Ovary (tissue), 10 donors: ENCODE measurements at places on chromosomes 6 and 20. TPM values are rescaled to one million over a fixed set of nuclear protein-coding genes. Genes with fewer than 3 reads are reported as not detected.
A peak's percentile ranks its signal among the peaks of the same experiment; 100 is the strongest.

The GRM4 gene
- total RNA-seq, result not detected

DNA sequence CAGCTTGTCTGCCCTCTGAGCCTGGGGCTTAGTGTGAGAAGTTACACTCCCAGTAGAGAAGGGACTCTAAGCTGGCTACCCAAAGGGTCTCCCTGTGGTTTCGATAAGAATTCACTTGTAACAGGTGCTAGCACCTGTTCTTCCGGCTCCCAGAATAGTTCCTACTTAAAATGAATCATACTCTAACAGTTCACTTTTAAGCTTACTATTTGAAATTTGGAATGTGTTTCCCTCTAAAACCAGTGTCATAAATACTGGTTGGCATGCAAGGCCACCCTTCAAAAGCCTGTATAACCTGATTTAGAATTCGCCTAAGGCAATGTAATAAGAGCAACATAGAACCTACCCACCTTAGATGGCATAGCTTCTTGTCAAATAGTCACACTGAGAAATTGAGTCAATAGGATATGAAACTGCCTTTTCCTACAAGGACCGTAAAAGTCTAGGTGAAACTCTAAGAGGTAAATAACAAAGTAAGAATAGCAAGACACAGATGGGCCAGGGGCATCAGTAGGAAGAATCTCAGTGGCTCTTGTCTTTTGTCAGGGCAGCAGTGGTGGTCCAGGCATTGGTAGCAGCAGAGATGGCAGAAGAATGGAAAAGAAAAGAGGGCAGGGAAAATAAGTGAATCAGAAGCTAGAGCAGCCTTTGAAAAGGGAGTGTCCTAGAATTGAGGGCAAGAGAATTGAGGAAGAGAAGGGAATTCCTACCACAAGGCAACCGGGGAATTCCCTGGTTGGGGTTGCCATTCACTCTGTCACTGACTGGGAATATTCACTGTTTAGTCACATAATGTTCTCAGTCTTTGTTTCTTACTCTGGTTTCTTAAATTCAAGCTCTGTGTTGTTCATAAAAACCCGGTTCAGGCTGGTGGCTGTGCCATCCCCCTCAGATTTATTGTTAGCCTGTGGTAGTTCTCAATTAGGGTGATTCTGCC, 91.5 kb downstream of the HIVEP2 start:
- peaks cover 10% of the 10 kb centered on the region for H3K4me1 ChIP-seq
- no peak overlapping the region for H3K27ac ChIP-seq
- DNase-seq, result no peak
- no peaks in the 10 kb centered on the region for H3K36me3 ChIP-seq

The CCDC28A gene
- total RNA-seq, result 23.9 TPM

- H3K27ac ChIP-seq, result no peak overlapping the region
- H3K4me3 ChIP-seq, result no peak overlapping the region
- peak; percentile 54 for DNase-seq
- H3K27me3 ChIP-seq, result no peaks in the 10 kb centered on the region
- peaks cover 9% of the 10 kb centered on the region for H3K4me1 ChIP-seq
Measured at GRCh38 chr6:170247178-170247701, 43.6 kb downstream of the DLL1 start.

The HEBP2 gene
- total RNA-seq, result 44.3 TPM

- DNase-seq, result no peak
- no peak overlapping the region for H3K27ac ChIP-seq
- no peaks in the 10 kb centered on the region for H3K36me3 ChIP-seq
- peaks cover 5% of the 10 kb centered on the region for H3K4me1 ChIP-seq
- H3K27me3 ChIP-seq, result no peaks in the 10 kb centered on the region
- H3K4me3 ChIP-seq, result no peak overlapping the region
Measured at GRCh38 chr20:44314870-44315269, 3.9 kb upstream of the FITM2 start.

DNA sequence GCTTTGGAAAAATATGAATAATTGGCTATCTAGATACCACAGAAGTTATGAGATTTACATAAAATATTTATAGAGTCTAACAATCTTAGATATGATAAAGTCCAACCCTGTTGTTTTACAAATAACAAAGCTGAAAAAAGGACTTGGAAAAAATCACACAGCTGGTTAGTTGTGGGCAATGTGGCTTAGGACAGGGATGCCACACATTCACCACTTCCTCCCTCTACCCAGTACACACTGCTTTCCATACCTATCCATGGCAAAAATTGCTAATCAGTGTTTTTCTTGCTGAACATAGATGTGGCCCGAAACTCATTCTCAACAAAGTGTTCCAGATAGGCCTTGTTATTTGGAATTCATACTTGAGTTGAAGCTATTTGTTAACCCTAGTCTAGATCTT, 147.3 kb upstream of the BMP5 start:
- H3K4me1 ChIP-seq, result no peaks in the 10 kb centered on the region
- no peak overlapping the region for H3K27ac ChIP-seq
- H3K4me3 ChIP-seq, result no peak overlapping the region

GRCh38 chr6:29948277-29948676, 5.9 kb downstream of the HLA-A start:
- H3K36me3 ChIP-seq, result no peaks in the 10 kb centered on the region
- H3K4me1 ChIP-seq, result peaks cover 5% of the 10 kb centered on the region
- H3K4me3 ChIP-seq, result no peak overlapping the region

DNA sequence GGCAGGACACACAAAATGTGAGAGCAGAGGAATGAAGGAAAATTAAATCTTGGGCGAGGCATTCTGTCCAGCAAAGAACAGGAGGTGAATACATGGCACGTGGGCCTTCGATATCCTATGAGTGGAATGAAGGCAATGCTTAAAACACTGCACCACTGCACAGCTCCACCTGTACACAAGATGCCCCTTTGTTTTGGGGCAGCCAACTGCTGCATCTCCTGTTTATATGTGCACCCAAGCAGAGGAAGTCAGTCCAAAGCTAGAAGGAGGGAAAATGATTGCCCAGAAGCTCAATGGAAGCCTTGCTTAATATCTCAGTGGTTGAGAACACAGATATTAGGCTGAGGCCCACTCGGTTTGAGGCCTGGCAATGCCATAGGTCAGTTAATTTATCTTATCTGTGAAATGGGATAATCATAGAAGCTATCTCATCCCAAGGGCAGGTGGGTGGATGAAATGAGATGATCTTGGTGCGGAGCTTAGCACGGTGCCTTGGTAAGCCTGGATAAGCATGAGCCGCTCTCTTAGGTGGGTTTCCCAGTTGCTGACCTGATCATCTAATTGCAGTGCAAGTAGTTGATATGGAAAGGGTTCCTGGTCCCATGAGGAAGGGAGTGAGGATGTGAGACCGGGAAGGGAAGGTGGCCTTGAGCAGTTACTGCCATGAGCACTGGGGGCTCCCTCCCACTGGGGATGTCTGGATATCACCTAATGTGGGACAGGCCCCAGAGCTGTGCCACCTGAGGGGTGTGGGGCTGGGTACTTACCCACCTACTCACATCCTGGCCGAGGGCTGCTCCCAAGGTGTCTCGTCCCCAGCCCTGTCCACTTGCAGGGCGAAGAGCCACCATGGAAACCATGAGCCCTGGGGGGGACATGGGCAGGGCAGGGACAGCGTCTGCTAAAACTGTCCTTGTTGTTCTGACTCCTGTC, 9.9 kb downstream of the BANF2 start:
- H3K36me3 ChIP-seq, result no peaks in the 10 kb centered on the region
- H3K4me1 ChIP-seq, result peaks cover 7% of the 10 kb centered on the region
- DNase-seq, result no peak
- no peaks in the 10 kb centered on the region for H3K27me3 ChIP-seq
- H3K4me3 ChIP-seq, result no peak overlapping the region
- H3K27ac ChIP-seq, result no peak overlapping the region

The CALHM6 gene
- total RNA-seq, result 3.0 TPM

- H3K27me3 ChIP-seq, result no peaks in the 10 kb centered on the region
- H3K27ac ChIP-seq, result no peak overlapping the region
- H3K4me3 ChIP-seq, result no peak overlapping the region
- no peaks in the 10 kb centered on the region for H3K36me3 ChIP-seq
- H3K4me1 ChIP-seq, result peaks cover 2% of the 10 kb centered on the region
Measured at GRCh38 chr6:111721753-111722154, 116.1 kb upstream of the TRAF3IP2 start.

The BPIFA1 gene
- not detected for total RNA-seq

- no peak overlapping the region for H3K4me3 ChIP-seq
- no peak for DNase-seq
- H3K4me1 ChIP-seq, result no peaks in the 10 kb centered on the region
- H3K27me3 ChIP-seq, result no peaks in the 10 kb centered on the region
- H3K36me3 ChIP-seq, result no peaks in the 10 kb centered on the region
Measured at GRCh38 chr20:7146552-7147219, 379.2 kb downstream of the BMP2 start.

GRCh38 chr6:141548966-141549365, 583.8 kb upstream of the GJE1 start:
- no peaks in the 10 kb centered on the region for H3K36me3 ChIP-seq
- H3K4me3 ChIP-seq, result no peak overlapping the region
- H3K4me1 ChIP-seq, result no peaks in the 10 kb centered on the region
- no peak overlapping the region for H3K27ac ChIP-seq
- no peaks in the 10 kb centered on the region for H3K27me3 ChIP-seq

The PHACTR3 gene
- 9.1 TPM for total RNA-seq

The IL17A gene
- total RNA-seq, result not detected

The CCN6 gene
- not detected for total RNA-seq

DNA sequence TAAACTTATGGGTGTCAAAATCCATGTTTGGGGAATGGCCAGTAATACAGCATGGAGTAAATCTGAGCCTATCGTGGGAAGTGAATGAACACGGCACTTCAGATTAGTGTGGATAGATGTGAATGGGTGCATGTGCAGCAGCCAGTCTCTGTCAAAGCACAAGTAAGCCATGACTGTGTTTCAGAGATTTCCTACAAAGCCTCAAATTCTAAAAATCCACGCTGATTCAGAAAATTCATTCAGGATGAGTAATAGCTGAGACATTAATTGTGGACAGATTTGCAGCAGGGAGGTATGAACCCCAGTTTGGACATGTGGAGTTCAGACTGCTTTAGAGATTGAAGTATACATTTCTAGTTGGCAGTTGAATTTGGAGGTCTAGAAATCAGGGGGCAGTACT, 115.1 kb downstream of the QKI start:
- no peaks in the 10 kb centered on the region for H3K36me3 ChIP-seq
- H3K4me1 ChIP-seq, result peaks cover 14% of the 10 kb centered on the region
- no peaks in the 10 kb centered on the region for H3K27me3 ChIP-seq
- H3K4me3 ChIP-seq, result no peak overlapping the region

The ABCC10 gene
- 34.9 TPM for total RNA-seq

- no peak overlapping the region for H3K4me3 ChIP-seq
- no peaks in the 10 kb centered on the region for H3K36me3 ChIP-seq
- no peaks in the 10 kb centered on the region for H3K4me1 ChIP-seq
- H3K27me3 ChIP-seq, result no peaks in the 10 kb centered on the region
- no peak for DNase-seq
Measured at GRCh38 chr6:1711136-1711535, 101.4 kb downstream of the FOXC1 start.

- H3K36me3 ChIP-seq, result no peaks in the 10 kb centered on the region
- no peaks in the 10 kb centered on the region for H3K27me3 ChIP-seq
- H3K4me3 ChIP-seq, result no peak overlapping the region
Measured at GRCh38 chr6:17700421-17701416, 6.0 kb downstream of the NUP153 start.

GRCh38 chr6:32413427-32414047, 6.6 kb upstream of the BTNL2 start:
- DNase-seq, result peak; percentile 79
- H3K4me3 ChIP-seq, result no peak overlapping the region
- no peak overlapping the region for H3K27ac ChIP-seq
- no peaks in the 10 kb centered on the region for H3K36me3 ChIP-seq

The MYLK4 gene
- total RNA-seq, result 0.24 TPM
